ENCODE measurements at places on chromosomes 4 and X.

DNA sequence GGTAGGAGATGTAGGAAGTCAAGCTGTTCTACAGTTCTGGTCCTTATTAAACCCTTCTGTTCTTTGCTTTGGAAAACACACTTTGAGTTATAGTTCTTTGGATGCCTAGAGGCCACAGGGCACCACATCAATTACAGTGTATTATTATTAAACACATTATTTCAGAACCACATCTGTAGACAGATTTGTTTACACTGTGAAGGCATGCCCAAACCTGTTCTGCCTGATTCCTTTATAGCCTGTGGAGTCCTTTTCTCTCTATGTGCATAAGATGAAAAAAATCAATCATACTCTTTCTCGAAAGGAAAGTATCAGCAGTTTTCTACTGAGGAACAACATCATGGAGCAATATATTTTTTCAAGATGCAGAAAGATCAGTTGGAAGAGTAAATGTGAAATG lies 371.3 kb upstream of the INTU start:
- H3K27ac ChIP-seq: no peak overlapping the region
- DNase-seq: no peak
- no peaks in the 10 kb centered on the region for H3K36me3 ChIP-seq

GRCh38 chrX:15675490-15675921 lies 10.9 kb upstream of the CLTRN start:
- DNase-seq: peak; percentile 88
- H3K4me3 ChIP-seq: peak overlapping the region; percentile 85
- no peaks in the 10 kb centered on the region for H3K36me3 ChIP-seq

- no peak for DNase-seq
- no peaks in the 10 kb centered on the region for H3K27me3 ChIP-seq
- no peak overlapping the region for H3K27ac ChIP-seq
- no peak overlapping the region for H3K4me3 ChIP-seq
- no peaks in the 10 kb centered on the region for H3K4me1 ChIP-seq
- no peaks in the 10 kb centered on the region for H3K36me3 ChIP-seq
These were observed 217.1 kb downstream of the ARAP2 start for GRCh38 chr4:36027203-36027602.

DNA sequence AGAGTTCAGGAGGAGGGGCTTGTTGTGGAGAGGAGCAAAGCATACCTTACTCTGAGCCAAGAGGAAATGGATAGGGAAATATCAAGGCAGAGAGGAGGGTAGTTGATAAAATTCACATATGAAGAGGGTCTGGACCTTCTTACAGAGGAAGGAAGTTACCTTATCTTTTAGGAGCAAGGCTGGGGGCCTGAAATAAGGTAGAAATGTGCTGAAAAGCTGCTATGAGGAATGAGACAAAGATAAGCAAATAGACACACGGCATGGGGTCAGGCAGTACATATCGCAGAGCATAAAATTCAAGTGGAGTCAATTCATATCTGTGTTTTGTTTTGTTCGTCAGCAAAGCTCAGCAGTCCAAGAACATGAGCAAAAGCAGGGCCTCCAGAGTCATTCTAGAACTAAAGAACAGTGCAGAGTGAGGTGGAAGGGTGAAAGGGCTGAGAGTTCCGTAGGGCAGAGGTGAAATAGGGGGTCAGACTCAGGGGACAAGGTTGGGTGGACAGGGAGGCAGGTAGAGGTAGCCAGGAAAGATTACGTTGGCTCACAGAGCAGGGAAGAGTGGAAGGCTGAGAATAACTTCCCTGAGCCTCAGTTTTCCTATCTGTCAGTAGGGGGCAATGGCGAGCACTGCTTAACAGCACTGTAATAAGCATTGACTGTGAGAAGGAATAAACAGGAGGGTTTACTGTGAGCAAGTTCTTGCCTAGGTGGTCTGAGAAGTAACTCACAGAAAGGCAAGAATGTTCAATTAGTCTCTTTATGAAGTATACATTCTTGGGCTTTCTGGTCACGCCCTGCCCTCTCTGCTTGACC lies 9.2 kb downstream of the VSIG4 start:
- no peak overlapping the region for H3K4me3 ChIP-seq
- no peaks in the 10 kb centered on the region for H3K27me3 ChIP-seq
- no peaks in the 10 kb centered on the region for H3K4me1 ChIP-seq
- no peak overlapping the region for H3K27ac ChIP-seq
- no peaks in the 10 kb centered on the region for H3K36me3 ChIP-seq
- DNase-seq: no peak

DNA sequence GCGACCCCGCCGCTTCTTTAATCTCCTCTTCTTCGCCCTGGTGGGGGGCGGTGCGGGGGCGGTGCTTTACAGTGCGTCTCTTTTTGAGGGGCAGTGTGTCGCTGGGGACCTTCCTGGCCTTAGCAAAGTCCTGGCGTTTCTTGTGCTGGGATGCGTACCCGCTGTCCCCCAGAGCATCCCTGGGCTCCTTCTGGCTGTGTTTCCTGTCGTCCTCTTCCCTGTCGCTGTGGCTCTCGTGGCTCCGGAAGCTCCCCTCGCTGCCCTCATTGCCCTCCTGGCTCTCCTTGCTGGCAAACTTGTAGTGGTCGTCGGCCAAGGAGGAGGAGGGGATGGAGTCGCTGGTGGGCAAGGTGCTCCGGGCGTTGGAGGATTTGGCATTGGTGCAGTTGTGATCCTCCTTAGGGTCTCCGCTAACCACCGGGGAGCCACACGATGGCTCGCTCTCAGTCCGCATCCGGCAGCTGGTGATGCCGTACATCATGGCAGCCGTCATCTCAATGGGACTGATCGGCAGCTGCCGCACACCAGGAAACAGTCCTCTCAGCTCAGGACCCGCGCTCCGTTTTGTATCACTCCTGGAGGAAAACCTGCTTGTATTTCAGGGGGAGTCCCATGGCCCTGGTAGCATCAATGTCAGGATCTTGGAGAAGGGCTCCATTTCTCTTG lies 30.4 kb upstream of the TMSB15A start:
- H3K4me1 ChIP-seq: no peaks in the 10 kb centered on the region
- DNase-seq: no peak
- peaks cover 6% of the 10 kb centered on the region for H3K27me3 ChIP-seq
- H3K27ac ChIP-seq: no peak overlapping the region

DNA sequence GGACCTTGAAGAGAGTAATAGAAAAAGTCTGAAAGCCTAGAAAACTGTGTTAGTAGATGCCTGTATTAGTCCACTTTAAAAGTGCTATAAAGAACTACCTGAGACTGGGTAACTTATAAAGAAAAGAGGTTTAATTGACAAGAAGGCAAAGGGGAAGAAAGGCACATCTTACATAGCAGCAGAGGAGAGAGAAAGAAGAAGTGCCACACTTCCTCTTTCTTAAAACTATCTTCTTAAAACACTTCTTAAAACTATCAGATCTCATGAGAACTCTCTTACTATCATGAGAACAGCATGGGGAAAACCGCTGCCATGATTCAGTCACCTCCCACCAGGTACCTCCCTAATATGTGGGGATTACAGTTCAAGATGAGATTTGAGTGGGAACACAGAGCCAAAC lies 18.8 kb upstream of the COL25A1 start:
- DNase-seq: no peak
- H3K4me1 ChIP-seq: no peaks in the 10 kb centered on the region
- no peaks in the 10 kb centered on the region for H3K27me3 ChIP-seq
- H3K36me3 ChIP-seq: no peaks in the 10 kb centered on the region
- H3K4me3 ChIP-seq: no peak overlapping the region
- H3K27ac ChIP-seq: no peak overlapping the region

- H3K4me3 ChIP-seq: no peak overlapping the region
- DNase-seq: no peak
- no peaks in the 10 kb centered on the region for H3K36me3 ChIP-seq
- H3K4me1 ChIP-seq: no peaks in the 10 kb centered on the region
- no peaks in the 10 kb centered on the region for H3K27me3 ChIP-seq
- no peak overlapping the region for H3K27ac ChIP-seq
These were observed 117.3 kb downstream of the WDFY3 start for GRCh38 chr4:84849051-84849640.

- no peaks in the 10 kb centered on the region for H3K27me3 ChIP-seq
- no peak overlapping the region for H3K27ac ChIP-seq
- H3K4me1 ChIP-seq: no peaks in the 10 kb centered on the region
- no peak overlapping the region for H3K4me3 ChIP-seq
- DNase-seq: no peak
- H3K36me3 ChIP-seq: no peaks in the 10 kb centered on the region
These were observed 57.7 kb upstream of the S100G start for GRCh38 chrX:16592194-16592770.

DNA sequence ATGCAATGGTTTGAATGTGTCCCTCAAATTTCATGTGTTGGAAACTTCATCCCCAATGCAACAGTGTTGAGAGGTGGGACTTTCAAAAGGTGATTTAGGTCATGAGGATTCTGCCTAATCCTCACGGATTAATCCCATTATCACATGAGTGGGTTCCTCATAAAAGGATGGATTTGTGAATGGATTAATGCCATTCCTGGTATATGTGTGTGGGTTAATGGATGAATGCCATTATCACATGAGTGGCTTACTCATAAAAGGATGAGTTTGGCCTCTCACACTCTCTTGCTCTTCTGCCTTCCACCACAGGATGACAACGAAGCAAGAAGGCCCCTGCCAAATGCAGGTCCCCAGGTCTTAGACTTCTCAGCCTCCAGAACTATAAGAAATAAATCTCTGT lies 30.5 kb upstream of the NEUROG2 start:
- H3K36me3 ChIP-seq: no peaks in the 10 kb centered on the region
- no peaks in the 10 kb centered on the region for H3K4me1 ChIP-seq
- H3K27ac ChIP-seq: no peak overlapping the region
- no peak overlapping the region for H3K4me3 ChIP-seq

GRCh38 chr4:56666279-56666678 lies 14.8 kb downstream of the HOPX start:
- no peaks in the 10 kb centered on the region for H3K27me3 ChIP-seq
- no peaks in the 10 kb centered on the region for H3K4me1 ChIP-seq
- no peak for DNase-seq
- H3K4me3 ChIP-seq: no peak overlapping the region
- H3K36me3 ChIP-seq: no peaks in the 10 kb centered on the region

DNA sequence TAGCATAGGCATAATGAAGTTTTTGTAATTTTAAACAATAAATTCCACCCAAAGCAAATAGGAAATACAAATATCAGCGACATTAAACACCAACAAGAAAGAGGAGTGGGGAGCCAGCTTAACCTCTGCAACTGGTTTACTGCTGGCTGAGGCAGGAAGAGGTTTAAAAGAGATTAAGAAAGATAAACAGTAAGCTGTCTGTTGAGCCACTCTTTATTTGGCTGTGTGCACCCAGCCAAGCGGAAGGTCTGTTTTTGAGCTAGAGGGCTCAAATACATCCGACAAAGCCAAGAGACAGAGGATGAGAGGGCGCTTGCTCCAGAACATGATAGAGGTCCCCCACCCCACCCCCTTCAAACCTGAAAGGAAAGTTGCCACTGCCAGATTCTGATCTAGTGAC lies 191.4 kb downstream of the MGST2 start:
- no peaks in the 10 kb centered on the region for H3K36me3 ChIP-seq
- H3K4me3 ChIP-seq: no peak overlapping the region
- no peak for DNase-seq
- no peaks in the 10 kb centered on the region for H3K27me3 ChIP-seq
- no peak overlapping the region for H3K27ac ChIP-seq

- H3K4me3 ChIP-seq: no peak overlapping the region
- no peak overlapping the region for H3K27ac ChIP-seq
- no peaks in the 10 kb centered on the region for H3K27me3 ChIP-seq
- H3K36me3 ChIP-seq: no peaks in the 10 kb centered on the region
- DNase-seq: no peak
These were observed 25.7 kb downstream of the SGMS2 start for GRCh38 chr4:107850438-107850837.

DNA sequence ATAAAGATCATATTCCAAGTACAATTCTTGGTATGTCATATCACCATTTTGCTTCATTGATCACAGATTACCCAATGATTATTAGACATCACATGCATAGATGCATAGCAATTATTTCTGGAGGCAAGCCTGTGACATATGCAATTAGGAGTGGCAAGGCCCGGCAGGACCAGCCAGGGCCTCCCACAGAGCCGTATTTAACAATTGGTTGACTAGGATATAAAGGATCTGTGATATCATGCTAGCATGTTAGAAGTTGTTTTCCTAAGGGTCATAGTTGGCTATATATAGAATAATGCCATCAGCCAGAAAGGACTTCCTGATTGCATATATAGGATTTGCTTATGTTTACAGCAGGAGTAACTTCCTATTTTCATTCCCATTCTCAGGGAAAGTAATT lies 103.5 kb upstream of the OTUD4 start:
- no peaks in the 10 kb centered on the region for H3K27me3 ChIP-seq
- no peaks in the 10 kb centered on the region for H3K36me3 ChIP-seq
- H3K4me1 ChIP-seq: no peaks in the 10 kb centered on the region
- no peak overlapping the region for H3K4me3 ChIP-seq
- no peak for DNase-seq
- H3K27ac ChIP-seq: no peak overlapping the region

DNA sequence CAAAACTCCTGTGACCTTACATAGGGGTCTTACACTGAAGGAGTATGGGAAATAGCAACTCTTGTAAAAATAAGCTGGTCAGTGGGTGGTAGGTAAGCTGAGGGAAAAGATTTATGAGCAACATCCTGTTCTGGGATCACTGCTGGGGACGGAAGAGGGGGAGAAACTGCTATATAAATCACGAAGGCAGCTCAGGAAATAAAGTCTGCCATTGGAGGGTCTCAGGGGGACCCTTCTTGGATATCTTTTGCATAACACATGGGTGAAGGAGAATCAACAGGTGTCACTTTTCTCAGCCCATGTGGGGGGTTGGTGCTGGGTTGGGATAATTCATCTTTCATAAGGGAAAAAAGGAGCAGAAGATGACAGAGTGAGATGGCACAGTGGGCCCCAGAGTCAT lies 33.7 kb downstream of the AFF1 start:
- DNase-seq: no peak
- H3K27ac ChIP-seq: no peak overlapping the region
- H3K27me3 ChIP-seq: no peaks in the 10 kb centered on the region
- no peaks in the 10 kb centered on the region for H3K36me3 ChIP-seq

DNA sequence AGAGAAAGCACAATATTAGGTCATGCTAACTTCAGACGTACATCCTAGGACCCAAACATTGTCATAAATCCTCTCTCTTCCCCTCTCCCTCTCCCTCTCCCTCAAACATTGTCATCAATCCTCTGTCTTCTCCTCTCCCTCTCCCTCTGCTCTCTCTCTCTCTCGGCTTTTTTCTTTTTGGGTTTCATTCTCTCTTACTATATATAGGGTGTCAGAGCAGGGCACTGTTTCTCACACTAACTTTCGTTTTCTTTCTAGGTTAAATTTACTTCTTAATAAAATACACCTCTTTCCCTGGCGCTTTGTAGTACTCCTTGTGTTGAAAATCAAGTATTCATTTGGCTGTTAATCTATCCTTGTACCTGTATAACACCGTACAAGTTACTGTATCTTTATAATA lies 37.0 kb upstream of the HERC5 start:
- peak overlapping the region; percentile 19 for H3K27ac ChIP-seq
- no peaks in the 10 kb centered on the region for H3K36me3 ChIP-seq
- no peak for DNase-seq
- H3K4me3 ChIP-seq: no peak overlapping the region
- H3K4me1 ChIP-seq: no peaks in the 10 kb centered on the region

DNA sequence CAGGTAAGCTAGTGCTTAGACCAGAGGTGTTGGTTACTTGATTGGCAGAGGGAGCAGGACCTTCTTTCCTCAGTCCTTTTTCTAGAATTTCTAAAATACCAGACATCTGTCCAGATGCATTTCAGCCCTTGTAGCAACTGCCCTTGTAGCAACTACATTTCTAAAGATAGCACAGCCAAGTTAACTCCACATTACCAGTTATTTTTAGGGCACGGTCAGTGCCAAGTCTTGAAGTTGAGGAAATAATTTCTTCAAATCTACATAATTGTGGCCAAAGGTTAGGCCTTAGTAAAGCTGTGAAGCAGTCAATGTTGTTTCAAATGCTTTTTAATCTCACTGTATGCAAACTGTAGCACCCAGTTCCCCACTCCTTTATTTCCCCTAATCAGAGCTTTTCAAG lies 62.9 kb downstream of the MID1IP1 start:
- no peaks in the 10 kb centered on the region for H3K27me3 ChIP-seq
- H3K4me1 ChIP-seq: no peaks in the 10 kb centered on the region
- H3K4me3 ChIP-seq: no peak overlapping the region
- no peaks in the 10 kb centered on the region for H3K36me3 ChIP-seq
- DNase-seq: no peak

Data from uterus (tissue), 4 donors.